Left colon (tissue), 2 donors: ENCODE measurements at places on chromosomes 7 and 10. TPM values are rescaled to one million over a fixed set of nuclear protein-coding genes. Genes with fewer than 3 reads are reported as not detected.

DNA sequence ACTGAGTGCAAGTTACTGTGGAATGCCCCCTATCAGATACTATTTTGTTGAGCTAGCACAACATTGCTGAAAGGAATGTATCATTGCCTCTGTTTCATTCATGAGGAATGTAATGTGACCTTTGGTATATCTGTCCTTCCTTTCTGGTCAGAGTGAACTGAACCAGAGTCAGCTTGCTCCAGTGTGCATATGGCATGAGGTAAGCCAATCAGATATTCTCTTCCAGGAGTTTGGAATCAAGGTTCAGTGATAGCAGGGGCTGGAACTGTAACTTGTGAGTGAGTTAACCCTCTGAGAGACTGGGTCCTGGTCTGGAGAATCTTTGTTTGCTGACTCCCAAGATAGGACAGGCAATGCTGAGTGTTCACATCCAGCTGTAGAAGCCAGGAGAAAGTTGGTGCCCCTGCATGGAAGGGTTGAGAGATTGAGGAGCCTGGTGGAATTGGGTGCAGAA lies 45.3 kb upstream of the OSBPL3 start:
- DNase-seq: no peak

DNA sequence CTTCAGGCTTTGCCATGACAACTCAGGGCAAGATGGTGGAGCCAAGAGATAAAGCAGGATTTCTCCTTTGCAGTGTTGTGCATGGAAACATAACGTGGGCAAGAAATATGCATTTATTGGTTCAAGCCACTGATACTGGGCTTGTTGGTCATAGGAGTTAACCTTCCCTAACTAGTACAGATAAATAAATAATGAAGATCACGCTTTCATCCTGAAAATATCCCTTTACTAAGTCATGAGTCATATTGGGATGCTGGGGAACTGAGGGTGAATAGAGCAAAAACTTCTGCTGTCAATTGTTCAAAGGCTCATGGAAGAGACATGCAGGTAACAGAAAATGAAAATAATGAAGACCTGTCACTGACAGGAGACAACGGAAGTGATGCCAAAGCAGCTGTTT lies 55.5 kb downstream of the TES start:
- no peak for DNase-seq

GRCh38 chr7:101874028-101874427 lies 56.6 kb downstream of the CUX1 start:
- no peak for DNase-seq

HHEX gene
- total RNA-seq: 4.8 TPM

- DNase-seq: no peak
Measured at GRCh38 chr10:122727426-122727825, 27.8 kb upstream of the C10orf120 start.

DNA sequence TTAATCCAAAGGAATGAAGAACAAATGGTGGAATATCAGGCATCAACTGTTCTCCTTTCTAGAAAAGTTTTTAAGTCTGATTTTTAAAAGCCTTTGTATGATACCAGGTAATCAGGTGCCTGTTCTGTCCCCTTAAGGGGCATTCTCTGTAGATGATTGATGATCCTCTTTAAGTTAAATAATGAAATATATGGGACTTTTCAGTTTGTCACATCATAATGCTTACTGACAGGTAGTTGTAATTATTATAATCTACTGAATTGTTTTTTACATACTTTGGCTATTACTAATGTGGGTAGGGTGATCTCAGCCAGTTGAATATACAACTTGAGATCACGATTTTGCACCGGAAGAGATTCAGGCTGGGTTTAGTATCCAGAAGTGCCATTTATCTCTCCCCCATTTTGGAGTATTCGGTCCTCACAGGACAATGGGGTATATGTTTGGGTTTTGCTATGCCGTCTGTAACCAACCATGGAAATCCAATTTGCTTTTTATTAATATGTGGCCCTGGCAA lies 330.2 kb downstream of the BICC1 start:
- DNase-seq: no peak
